Heart right ventricle (tissue), 16 donors: ENCODE measurements at places on chromosomes 13 and 19. TPM values are rescaled to one million over a fixed set of nuclear protein-coding genes. Genes with fewer than 3 reads are reported as not detected.

- no peak for DNase-seq
Observed at GRCh38 chr13:73816702-73817101, 317.5 kb downstream of the KLF12 start.

DNA sequence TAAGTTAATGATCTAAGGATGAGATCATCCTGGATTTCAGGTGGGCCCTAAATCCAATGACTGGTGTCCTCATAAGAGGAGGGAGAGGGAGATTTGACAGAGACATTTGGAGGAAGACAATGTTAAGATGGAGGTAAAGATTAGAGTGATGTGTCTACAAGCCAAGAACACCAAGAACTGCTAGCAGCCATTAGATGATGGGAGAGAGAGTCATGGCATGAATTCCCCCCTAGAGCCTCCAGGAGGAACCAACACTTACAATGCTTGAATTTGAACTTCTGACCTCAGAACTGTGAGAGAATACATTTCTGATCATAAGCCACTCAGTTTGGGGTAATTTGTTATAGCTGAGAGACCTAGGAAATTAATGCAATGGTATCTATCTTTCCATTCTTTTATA lies 68.1 kb upstream of the RFXAP start:
- no peak for DNase-seq

The CBY2 gene
- total RNA-seq, result not detected

DNA sequence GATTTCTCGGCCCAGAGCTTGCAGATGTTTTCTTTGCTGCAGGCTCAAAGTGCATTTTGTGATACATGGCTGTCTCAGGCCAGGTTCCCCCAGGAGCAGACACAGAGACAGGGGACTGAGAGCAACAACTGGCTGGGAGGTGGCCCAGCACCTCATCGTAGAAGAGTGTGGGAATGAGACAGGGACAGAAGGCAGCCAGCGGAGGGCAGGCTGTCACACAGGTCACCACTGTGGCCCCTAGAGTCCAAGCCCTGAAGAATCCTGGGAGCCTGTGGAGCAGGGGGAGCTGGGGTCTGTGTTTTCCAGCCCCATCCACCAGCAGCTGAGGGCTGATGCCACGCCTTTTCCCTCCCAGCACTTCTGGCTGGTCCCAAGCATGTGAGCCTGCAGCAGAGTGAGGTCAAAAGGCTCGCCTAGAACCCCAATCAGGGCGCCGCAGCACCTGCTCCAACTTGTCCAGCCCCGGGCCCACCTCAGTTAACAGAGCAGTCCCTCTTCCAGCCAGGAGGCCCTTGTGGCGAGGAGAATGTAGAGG lies 723.8 kb downstream of the UQCRFS1 start:
- no peak for DNase-seq

GRCh38 chr19:58350001-58350861 lies 3.1 kb downstream of the A1BG start:
- DNase-seq, result no peak

The KLK14 gene
- total RNA-seq, result not detected

- DNase-seq, result peak; percentile 92
Observed at GRCh38 chr19:42423462-42424344, 3.5 kb downstream of the LIPE start.

GRCh38 chr19:41172297-41173164 lies 20.5 kb upstream of the CYP2S1 start:
- no peak for DNase-seq

GRCh38 chr13:78604782-78605611 lies 1.6 kb upstream of the POU4F1 start:
- DNase-seq, result no peak

The DIRAS1 gene
- total RNA-seq, result 201 TPM

DNA sequence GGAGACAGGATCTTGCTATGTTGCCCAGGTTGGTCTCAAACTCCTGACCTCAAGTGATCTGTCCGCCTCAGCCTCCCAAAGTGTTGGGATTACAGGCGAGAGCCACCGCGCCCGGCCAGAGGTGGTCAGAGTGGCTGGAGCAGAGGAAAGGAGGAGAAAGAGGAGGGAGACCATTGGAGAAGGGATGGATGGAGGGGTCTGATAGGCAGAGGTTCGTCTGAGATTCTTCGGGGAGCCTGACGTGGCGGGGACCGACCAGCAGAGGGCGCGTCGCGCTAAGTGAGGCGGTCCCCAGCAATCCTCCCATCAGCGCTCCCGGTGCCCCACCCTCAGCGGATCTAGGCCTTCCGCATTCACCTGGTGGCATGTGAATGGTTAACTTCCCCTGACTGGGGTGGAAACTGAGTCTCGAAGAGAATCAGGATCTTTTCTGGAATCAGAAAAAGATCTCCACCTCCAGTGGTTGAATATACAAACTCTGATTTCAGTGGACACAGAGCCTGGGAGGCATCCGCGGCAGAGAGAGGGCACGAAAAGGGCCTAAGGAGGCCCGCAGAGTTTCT lies 8.8 kb downstream of the GTPBP3 start:
- DNase-seq, result peak; percentile 81

The EHD2 gene
- 27.5 TPM for total RNA-seq

DNA sequence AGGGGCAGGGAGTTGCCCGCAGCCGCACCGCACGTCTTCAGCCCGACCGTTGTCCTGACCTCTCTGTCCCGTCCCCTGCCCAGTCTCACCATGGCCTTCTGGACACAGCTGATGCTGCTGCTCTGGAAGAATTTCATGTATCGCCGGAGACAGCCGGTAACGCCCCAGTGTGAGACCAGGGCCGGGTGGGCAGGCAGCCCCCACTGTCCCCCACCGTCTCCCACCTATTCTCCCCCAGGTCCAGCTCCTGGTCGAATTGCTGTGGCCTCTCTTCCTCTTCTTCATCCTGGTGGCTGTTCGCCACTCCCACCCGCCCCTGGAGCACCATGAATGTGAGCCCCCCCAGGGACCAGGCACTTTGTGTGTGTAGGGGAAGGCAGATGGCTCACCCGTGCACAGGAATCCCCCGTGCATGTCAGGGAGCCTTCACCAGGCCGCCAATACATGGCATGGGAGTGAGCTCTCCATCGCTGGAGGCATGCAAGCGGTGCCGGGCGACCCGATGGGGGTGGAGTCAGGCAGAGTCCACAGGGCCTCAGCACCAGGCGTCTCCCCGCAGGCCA lies 1.4 kb downstream of the ABCA7 start:
- no peak for DNase-seq

DNA sequence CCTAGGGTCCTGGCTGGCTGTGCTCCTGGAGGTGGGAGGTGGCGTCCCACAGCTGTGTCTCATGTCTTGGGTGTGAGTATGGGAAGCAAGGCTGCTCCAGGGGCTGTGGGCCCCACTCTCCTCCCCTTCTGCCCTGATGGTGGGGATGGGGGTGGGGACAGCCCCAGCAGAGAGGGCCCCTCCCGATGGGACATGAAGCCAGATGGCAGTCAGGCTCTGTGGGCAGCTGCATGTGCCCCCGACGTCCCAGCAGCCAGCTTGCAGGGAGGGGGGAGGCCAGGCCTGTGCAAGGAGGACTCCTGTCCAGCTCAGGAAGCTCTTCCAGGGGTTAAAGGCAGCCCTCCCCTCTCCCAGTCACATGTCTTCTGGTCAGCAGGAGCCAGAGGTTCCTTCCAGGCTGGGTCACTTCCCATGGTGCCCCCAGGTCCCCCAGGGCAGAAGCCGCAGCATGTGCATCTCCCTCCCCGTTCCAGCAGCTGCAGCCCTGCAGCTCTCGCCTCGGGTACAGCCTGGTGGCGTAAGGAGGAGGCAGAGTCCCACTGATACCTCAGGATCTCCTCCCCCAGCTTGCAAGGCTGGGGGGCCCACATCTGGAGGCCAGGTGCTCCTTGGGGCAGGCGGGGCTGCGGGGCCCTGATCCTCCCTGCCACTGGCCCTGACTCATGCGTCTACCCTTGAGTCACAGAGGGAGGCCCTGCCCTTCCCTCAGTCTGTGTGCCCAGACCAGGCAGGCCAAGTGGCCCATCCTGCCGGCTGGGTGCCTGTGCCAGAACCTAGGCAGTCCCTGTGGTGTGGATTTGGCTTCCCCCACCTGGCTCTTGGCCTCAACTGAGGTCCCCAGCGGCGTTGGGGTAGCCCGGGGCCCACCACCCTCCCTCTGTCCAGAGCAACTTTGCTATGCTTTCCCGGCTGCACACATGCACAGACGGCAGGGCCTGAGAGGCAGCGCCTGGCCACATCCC lies 13.0 kb downstream of the YIPF2 start:
- DNase-seq, result no peak

- no peak for DNase-seq
Observed at GRCh38 chr13:111961651-111962192, 105.2 kb upstream of the SOX1 start.

The ATF5 gene
- total RNA-seq, result 33.8 TPM

The SELENOV gene
- not detected for total RNA-seq

- no peak for DNase-seq
Observed at GRCh38 chr13:31503626-31504025, 235.7 kb upstream of the RXFP2 start.

The FPR1 gene
- 8.2 TPM for total RNA-seq

The VSTM2B gene
- not detected for total RNA-seq

- no peak for DNase-seq
Observed at GRCh38 chr19:50669302-50670101, 20.3 kb downstream of the C19orf81 start.

DNA sequence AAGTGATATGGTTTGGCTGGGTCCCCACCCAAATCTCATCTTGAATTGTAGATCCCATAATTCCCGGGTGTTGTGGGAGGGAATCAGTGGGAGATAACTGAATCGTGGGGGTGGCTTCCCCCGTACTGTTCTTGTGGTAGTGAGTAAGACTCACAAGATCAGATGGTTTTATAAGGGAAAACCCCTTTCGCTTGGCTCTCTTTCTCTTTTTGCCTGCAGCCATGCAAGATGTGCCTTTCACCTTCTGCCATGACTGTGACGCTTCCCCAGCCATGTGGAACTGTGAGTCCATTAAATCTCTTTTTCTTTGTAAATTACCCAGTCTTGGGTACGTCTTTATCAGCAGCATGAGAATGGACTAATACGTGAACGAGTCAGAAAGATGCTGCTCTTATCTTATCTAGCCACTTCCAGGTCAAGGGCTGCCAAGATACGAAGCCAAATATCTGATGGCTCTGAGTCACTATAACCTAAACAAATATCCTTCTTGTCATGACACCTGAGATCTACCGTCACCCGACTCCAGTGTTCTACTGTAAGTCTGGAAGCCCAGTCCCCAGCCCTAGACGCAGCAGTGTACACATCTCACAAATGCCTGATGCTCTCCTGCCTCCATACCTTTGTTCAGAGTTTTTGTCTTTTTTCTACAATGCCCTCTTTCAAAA lies 45.9 kb downstream of the SLC15A1 start:
- no peak for DNase-seq

- no peak for DNase-seq
Observed at GRCh38 chr13:83996415-83996814, 114.1 kb upstream of the SLITRK1 start.

GRCh38 chr13:109500146-109500773 lies 286.1 kb downstream of the IRS2 start:
- no peak for DNase-seq

The PSG5 gene
- total RNA-seq, result not detected

- no peak for DNase-seq
Observed at GRCh38 chr19:1258163-1258492, 9.7 kb downstream of the MIDN start.

The NCAN gene
- not detected for total RNA-seq

GRCh38 chr13:41193469-41193868 lies 900 bp downstream of the KBTBD7 start:
- DNase-seq, result peak; percentile 4

GRCh38 chr13:27128825-27129627 lies 42.6 kb downstream of the USP12 start:
- no peak for DNase-seq

The CATSPERD gene
- not detected for total RNA-seq

The CCDC169 gene
- 1.9 TPM for total RNA-seq
